ENCODE measurements at places on chromosomes 16 and 17.

DNA sequence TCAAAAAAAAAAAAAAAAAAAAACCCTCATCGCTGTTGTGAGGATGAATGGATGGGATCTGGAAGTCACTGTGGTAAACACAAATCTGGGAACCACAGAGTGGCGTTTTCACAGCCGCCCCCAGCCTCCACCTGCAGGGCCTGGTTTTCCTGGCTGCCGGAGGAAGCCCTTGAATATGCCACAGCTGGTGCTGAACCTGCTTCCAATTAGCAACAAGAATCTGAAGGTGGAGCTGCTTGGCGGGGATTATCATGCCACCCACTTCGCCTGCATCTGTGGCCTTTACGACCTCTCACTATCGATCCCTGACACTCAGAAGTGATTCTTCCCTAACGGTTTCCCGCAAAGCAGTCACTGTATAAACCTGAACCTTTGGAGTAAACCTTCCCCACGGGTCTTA is 16.1 kb downstream of the MRM3 start:
- no peak for DNase-seq

GRCh38 chr16:83046664-83047063 is 419.9 kb downstream of the CDH13 start:
- no peak for DNase-seq

DNA sequence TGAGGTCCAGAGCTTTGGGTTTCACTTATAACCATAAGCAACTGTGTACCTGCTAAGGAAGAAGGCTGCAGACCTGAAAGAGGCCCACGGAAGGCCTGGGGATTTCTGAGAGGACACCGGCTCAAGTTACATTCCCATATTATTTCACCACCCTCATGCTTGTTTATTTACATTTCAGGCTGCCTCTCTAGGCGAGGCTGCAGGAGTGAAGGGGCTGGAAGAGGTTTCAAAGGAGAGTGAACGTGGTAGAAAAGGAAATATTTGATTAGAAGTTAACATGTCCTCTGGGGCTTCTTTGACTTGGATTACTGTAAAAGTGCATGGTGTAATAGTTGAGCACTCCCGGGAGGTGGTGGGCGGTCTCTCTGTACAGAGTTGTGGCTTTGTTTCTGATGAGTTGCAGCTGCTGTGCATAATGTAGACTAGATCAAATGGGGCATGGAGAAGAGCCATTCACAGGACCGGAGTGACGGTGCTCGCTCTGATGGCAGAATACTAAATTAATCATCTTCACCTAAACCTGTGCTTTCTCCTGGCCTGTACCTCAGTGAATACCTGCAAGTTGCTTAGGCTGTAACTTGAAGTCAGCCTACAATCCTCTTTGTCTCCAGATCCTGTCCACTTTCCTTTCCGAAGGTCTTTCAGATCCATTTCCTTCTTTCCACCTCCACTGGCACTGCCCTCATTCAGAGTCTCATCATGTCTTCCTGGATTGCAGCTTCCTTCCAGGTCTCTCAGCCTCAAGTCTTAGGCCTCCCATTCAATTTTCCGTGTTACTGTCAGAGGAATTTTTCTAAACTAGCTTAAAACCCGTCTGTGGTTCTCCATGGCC is 1.9 kb upstream of the CPD start:
- no peak for DNase-seq

DNA sequence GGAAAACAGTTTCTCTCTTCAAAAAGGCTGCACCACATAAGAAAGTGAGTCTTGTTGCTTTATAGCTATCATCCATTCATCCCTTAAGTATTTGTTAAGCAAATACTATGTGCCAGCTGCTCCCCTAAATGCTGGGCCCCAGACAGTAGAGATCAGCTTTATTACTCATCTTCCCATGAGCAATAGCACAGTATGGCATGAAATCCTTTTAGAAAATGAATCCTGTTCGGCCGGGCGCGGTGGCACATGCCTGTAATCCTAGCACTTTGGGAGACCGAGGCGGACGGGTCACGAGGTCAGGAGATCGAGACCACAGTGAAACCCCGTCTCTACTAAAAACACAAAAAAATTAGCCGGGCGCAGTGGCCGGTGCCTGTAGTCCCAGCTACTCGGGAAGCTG is 99.5 kb downstream of the MYO1D start:
- DNase-seq = peak; percentile 49

DNA sequence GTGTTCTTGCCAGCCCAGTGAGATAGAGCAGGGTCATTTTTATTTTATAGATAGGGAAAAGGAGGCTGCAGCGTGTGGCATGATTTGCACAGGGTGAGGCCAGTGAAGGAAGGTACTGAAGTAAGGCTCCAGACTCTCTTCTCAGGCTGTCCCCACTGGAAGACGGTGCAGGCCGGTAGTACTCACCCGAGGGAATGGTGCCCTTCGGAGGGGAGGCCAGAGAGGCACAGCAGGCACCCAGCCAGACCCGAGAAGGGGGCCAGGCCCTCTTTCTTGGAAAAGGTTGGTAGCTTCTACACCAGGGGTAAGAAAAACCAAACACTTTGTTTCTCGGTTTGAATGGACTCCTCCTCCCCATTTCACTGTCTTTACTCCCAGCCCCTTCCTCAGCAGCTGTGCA is 288 bp downstream of the ANKRD40CL start:
- DNase-seq = no peak

DNA sequence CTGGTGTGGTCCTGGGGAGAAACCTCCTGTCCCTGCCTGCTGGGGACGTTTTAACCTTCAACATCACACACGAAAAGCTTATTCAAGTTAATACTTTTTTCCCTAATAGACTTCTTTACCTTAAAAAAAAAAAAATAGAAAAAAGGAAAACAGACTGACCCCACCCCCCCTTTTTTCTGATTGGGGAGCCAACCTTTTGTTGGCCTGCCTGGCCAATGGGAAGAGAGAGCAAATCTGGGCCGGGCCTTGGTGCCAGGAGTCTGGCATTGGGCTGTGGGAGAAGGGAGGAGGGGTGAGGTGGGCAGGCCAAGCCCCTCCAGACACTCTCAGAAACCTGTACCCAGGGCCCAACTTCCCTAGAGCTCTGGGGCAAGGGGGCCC is 3.0 kb downstream of the CBX8 start:
- DNase-seq = no peak

- no peak for DNase-seq
Observed at GRCh38 chr16:30787613-30788378, 791 bp upstream of the ZNF629 start.

- no peak for DNase-seq
Observed at GRCh38 chr17:78722246-78722761, 59.8 kb downstream of the CYTH1 start.

DNA sequence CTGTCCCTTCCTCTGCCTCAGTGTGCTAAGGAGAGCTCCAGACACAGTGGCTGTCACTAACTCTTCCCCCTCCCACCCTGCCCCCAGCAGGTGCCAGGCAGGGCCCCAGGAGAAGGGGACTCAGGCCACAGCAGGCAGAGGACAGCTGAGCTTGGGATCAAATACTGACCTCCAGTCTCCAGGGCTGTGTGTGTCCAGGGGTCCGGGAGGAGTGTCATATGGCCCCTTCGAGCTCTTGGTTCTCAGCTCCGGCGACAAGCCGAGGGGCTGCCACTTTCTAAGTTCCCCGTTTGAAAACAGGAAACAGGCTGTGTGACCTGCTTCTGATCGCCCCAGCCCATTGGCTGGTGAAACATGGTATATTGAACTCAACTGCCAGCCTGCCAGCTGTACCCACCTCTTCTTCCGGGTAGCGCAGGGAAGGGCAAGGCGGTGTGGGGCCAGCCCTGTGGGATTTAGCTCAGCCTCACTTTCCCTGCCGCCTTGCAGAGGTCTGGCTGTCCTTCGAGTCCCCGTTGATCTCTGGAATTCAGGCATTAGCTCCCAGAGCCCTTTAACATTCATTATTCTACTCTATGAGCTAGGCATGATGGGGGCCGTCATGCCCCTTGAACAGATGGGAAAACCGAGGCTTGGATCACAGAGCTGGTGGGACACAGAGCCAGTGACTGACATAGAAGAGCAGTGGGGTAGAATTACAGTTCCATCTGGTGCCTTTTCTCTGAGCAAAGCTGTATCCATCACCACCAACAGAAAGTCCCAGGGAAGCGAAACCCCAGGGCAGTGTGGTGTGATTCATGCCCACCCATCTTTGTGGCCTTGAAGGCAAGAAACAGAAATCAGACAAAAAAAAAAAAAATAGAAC is at the start of gene SNX20:
Gene SNX20 (minus strand): TSS at position 292 of the 865 bp plus-strand sequence. CDS start 3,786 bp downstream, outside the sequence.
- no peak for DNase-seq

GRCh38 chr16:75983741-75984381 is 257.6 kb upstream of the CPHXL start:
- no peak for DNase-seq
